ENCODE measurements at places on chromosomes 13 and 19. TPM values are rescaled to one million over a fixed set of nuclear protein-coding genes. Genes with fewer than 3 reads are reported as not detected.

The RAB11B gene
- 133 TPM for total RNA-seq

DNA sequence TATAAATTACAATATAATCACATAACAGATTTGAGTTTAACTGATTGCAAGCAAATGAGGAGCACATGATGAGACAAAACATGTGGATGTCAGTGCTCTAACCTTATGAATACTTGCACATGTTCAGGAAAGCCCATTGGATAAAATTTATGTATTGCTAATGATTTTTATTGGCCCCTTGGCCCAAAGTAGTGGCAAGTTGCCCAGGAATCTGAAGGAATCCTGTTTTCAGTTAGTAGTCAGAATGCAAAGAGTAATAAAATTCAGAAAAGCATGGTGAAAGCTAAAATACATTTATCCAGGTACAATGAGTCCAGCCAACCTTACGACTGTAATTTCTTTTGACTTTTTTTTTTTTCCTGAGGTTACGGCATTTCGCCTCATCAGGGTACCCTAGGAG lies 1539.4 kb downstream of the EFNB2 start:
- DNase-seq: no peak

The COL5A3 gene
- 13.1 TPM for total RNA-seq

GRCh38 chr19:5086725-5087439 lies 118.0 kb downstream of the KDM4B start:
- DNase-seq: no peak

The XPO4 gene
- 18.5 TPM for total RNA-seq

DNA sequence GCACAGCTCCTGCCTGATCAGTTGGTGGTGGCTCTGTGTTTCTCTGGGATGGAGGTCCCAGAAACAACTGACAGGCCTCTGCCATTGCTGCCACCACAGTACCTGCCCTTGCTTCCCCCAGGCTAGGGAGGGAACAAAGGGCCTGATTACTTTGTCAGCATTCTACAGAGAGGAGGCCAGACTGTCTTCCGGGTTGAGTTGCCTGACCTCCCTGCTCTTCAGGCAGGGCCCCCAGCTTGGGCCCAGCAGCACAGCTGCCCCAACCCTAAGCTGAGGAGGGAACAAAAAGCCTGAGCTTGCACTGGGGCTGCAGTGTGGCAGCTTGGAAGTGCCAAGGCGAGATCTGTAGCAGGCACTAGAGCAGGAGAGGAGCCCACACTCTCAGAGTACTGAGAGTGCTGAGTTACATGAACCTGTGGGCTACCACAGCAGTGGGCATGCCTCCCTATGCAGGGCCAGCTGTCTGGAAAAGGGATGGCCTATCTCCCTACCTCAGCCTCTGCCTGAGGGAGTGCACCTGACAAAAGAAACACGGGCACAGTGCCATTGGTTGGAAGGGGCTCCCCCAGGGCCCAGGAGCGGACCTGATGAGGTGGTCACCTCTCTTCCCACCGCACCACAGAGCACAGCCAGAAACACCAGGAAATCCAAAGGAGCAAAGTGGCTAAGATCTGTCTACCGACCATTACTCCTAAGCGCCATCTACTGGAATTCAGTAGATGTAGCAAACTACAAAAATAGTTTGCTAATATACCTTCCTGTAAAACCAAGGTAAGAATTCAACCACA lies 24.4 kb downstream of the SLC25A15 start:
- DNase-seq: no peak

Measured in heart left ventricle (tissue), 16 donors.